Dermis blood vessel endothelial cell (primary cell): ENCODE measurements at places on chromosomes 7 and 10. TPM values are rescaled to one million over a fixed set of nuclear protein-coding genes. Genes with fewer than 3 reads are reported as not detected.

The PON1 gene
- total RNA-seq = not detected in 2 replicates

The MSS51 gene
- total RNA-seq = 0.84 and 1.5 TPM in 2 replicates

The SPDYE9 gene
- total RNA-seq = not detected in 2 replicates

The BLVRA gene
- total RNA-seq = 22.8 and 32.0 TPM in 2 replicates

The ATOH7 gene
- total RNA-seq = not detected in 2 replicates

The AKR1C3 gene
- total RNA-seq = 119 and 237 TPM in 2 replicates

The FOXI2 gene
- total RNA-seq = not detected in 2 replicates

The COL13A1 gene
- 5.3 and 6.6 TPM in 2 replicates for total RNA-seq

The CALML5 gene
- total RNA-seq = not detected in 2 replicates

The CLEC5A gene
- not detected in 2 replicates for total RNA-seq
